Right renal pelvis (tissue), 4 donors: ENCODE measurements at places on chromosomes 7 and 10. TPM values are rescaled to one million over a fixed set of nuclear protein-coding genes. Genes with fewer than 3 reads are reported as not detected.

CLRN3 gene
- 24.1 TPM for polyA plus RNA-seq

NSMCE4A gene
- polyA plus RNA-seq: 80.6 TPM

NPTX2 gene
- polyA plus RNA-seq: 3.3 TPM

OR6V1 gene
- not detected for polyA plus RNA-seq

KAZALD1 gene
- polyA plus RNA-seq: 11.2 TPM

C10orf95 gene
- polyA plus RNA-seq: 0.65 TPM

FKBP14 gene
- 21.6 TPM for polyA plus RNA-seq

WEE2 gene
- polyA plus RNA-seq: 0.21 TPM

LMTK2 gene
- polyA plus RNA-seq: 14.4 TPM

UNC5B gene
- 54.5 TPM for polyA plus RNA-seq

SMNDC1 gene
- 57.5 TPM for polyA plus RNA-seq

- DNase-seq: no peak
These were observed 556.3 kb downstream of the GRM8 start for GRCh38 chr7:126696256-126697038.

DNA sequence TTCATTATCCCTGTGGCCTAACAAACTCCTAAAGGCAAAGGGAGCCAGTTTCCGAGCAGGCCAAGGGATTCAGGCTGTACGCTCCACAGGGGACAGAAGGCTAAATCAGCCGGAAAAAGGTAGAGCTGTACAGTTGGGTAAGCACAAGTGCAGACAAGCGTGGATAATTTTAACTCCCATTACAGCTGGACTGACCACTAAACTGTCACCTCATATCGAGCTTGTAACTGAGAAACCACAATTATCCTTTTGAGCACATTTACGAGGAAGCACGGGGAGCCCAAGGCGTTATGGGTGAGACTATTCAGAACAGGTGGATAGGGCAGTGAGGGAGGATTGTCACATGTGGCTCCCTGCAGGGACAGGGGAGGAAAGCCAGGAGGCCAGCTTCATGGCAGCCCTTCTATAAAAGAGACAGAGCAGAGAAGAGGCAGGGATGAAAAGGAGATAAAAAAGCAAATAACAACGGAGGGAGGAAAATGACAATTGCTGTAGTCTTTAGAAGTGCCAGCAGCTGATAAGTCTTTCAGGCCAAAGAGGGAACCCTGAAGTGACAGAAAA, 288.0 kb downstream of the FGFR2 start:
- DNase-seq: no peak

GRCh38 chr7:157291404-157292080, 45.3 kb upstream of the DNAJB6 start:
- no peak for DNase-seq

DNA sequence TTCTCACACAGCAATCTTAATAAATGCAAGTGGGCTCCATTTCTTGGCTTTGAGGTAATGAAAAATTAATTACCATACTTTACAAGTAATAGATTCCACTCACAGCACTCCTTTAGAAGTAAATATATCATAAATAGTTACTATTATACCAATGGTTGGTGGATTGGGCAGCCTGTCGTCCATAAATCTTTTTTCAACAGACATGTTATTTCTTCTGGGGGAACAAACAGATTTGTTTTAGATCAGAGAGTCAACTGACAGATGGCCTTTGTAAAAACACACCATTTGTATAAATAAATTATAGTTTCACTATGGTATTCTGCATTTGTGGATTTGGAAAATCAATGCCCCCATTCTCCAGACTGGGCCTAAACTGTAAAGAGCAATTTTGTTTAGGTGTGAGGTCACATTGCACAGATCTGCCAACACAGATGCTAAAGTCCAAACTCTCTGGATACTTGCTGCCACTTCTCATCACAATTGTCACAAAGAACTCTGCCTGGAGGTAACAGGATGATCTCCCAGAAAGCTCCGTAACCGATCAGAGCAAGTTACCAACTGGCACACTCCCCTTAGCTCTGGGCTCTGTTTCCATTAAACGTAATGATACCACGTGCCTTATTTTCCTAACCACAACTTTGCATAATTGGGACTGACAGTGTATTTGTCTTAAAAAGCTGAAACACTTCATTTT, 4.5 kb upstream of the MACROH2A2 start:
- no peak for DNase-seq

DNA sequence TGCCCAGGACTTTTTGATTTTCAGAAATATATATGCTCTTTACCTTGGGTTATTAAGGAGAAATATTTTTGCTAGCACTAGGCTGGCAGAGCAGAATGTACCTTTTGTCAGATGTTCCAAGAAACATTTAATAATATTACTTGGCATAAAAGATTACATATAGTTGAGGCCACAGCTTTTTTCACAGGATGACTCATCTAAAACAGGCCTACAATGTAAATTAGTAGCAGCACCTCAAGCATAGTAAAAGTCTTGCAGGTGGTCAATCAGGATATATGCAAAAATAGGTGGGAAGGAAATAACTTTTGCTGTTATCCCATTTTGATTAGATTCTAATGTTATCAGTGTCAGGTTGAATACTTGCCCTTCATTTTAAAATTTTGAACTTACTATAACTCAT, 14.9 kb upstream of the ITGB1 start:
- DNase-seq: no peak

DNA sequence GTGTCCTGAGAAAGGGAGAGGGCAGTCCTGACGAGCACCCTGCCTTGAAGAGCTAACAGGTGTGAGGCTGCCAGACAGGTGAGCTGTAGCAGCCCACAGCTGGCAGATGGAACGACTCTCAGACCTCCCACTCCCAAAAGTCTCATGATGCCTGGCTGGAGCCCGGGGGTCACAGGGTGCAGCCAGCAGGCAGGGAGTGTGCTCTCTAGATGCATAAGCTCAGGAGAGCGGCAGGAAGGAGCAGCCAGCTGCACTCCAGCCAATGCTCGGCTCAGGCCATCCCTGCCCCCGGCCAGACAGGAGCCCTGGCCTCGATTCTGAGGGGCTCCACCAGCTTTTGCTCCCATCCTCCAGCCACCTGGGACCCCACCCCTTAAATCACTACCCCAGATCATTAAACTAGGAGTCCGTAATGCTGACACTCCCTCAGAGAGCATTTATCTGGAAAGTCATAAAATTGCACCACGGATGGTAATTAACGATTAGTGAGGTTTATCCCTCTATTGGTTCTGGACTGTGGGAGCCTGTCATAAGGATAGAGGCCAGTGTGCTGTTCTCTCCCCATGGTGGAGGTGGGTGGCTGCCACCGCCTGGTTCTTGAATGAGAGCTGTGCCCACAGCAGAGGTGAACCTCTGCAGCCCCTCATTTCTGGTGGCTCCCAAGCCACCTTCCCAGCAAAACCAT, 63.5 kb upstream of the ZMIZ1 start:
- no peak for DNase-seq

DNA sequence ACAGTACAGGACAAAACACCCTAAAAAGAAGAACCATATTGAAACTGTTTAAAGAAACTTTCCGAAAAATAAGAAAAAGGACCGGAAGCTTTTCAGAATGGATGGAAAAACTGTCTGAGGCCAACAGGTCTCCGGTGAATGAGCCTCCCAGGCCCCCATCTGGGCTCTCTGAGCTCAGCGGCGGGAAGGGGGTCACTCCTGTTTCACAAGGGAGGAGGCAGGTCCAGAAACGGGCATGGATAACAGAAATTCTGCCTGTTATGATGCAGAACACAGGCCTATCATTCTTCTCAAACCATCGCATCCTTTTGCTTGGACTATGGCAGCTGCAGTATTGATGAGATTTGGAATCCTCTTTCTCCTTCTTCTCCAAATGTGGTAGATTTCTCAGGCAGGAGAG, 58.9 kb upstream of the SHH start:
- no peak for DNase-seq

- DNase-seq: no peak
These were observed 56.7 kb downstream of the GRK5 start for GRCh38 chr10:119263951-119264617.

DNA sequence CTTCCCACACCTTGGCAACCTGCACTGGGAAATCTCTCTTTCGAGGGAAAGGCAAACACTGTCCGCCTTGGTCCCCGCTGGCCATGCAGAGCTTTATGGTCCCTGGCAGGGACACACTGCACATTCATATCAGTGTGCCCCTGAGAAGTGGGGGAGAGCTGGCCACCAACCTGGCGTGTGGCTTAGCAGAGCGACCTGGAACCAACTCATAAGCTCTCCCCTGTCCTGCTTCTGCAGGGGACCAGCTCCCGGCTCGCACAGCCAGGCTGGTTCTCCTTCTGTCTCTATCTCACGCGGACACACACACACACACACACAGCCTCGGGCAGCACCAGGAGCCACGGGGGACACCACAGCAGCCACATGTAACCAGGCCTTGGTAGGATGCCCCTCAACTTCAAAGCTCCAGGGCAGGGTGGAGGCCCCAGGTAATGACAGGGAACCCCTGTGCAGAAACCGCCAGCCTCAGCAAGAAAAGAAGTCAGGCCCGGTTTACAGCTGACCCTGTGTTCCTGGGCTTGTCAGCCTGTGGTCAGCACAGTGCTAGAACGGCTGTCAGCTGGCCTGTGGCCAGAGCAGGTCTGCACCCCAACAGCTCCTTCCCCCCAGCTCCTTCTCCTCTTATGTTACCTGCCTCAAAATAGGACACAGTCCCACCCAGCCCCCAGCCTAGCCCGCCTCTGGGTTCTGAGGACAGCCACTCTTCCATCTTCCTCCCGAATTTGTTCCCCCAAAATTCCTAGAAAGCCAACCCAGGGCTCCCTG, 69.3 kb downstream of the OAT start:
- DNase-seq: no peak

- no peak for DNase-seq
These were observed 33.5 kb upstream of the SLC26A3 start for GRCh38 chr7:107836237-107837144.

DNA sequence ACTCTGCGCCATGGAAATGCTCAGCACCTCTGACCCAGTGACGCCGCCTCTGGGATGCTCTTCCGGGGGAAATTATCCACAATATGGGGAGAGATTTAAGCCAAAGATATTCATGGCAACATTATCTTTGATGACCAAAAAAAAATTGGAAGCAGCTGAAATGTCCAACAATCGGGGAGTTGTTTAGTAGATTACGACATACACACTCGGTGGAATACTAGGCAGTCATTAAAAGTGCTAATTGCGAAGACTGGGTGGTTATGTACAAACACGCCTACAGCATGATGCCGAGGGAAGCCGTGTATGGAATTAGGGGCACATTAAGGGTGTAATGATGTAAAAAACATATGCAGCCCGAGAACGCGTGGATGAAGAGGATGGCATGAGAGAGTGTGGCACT, 75.2 kb downstream of the UNCX start:
- no peak for DNase-seq

DNA sequence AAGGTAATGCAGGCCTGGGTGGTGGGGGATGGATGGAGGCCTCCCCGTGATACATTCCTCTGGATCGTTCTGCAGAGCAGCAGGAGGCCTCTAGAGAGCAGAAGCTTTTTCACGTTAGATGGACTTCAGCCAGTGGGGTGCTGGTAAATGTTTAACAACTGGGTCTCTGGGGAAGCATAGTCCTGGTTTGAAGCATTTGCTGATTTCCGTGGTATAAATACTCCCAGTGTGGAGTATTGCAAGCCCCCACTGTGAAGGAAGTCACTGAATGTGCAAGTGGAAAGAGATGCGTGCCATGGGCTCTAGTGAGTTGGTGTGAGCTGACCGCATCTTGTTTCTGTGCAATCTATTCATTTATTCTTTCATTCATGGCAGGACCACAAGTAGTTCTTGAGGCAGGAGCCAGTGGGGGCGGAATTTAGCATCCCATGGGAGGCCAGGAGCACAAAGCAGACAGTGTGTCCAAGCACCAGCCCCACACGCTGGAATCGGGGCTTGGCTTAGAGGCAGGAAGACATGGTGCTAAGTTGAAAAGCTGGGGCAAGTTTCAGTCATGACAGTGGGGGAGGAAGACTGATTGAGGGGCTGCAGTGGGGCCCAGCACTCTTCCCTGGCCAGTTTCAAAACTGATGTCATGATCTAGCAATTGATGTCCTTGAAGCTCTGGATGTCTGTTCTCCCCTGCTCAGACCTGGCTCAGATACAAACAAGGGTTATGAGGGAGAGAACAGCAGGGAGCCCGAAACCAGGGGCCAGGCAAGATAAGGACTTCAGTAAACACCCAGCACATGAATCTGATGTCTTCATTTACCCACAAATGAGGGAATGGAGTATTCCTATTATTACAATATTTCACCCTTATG, 280.9 kb upstream of the LYZL1 start:
- DNase-seq: no peak

DNA sequence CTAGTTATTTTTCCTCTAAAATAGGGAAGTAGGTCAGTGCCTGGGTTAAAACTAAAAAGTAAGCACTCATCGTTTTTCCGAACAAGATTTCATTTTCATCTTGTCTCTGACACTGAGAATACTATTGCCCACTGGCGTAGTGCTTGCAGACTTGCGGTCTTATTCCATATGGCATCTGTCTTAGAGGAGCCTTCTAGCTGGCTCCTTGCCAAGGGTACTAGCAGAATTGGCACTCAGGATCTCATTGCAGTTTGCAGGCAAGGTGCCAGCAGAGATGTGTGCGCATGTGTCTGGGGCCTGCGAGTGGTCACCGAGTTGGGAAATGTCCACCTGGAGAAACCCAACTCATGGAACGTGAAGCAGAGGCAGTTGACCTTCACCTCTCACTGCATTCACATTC, 143.4 kb downstream of the CELF2 start:
- no peak for DNase-seq

- no peak for DNase-seq
These were observed 701.4 kb downstream of the SUGCT start for GRCh38 chr7:40836218-40836617.
